Hepatocyte (in vitro differentiated cells): ENCODE measurements at places on chromosomes 5 and 9.

DNA sequence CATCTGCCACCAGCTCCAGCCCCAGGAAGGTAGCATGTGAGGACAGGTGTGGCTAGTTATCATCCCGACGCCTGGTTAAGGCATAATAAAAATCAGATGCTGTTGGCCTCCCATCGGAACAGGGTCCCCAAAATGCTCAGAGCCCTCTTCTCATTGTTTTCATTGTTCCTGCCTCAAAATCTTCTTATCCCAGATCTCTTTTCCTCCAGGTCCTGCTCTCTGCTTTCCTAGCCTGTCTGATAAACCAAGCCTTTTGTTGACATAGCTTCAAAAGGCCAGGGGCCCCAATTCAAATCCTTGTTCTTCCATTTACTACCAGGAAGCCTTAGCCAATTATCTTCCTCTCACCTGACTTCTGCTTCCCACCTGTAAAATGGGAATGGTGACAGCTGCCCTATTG, 130.1 kb upstream of the ADRA1B start:
- DNase-seq = no peak

DNA sequence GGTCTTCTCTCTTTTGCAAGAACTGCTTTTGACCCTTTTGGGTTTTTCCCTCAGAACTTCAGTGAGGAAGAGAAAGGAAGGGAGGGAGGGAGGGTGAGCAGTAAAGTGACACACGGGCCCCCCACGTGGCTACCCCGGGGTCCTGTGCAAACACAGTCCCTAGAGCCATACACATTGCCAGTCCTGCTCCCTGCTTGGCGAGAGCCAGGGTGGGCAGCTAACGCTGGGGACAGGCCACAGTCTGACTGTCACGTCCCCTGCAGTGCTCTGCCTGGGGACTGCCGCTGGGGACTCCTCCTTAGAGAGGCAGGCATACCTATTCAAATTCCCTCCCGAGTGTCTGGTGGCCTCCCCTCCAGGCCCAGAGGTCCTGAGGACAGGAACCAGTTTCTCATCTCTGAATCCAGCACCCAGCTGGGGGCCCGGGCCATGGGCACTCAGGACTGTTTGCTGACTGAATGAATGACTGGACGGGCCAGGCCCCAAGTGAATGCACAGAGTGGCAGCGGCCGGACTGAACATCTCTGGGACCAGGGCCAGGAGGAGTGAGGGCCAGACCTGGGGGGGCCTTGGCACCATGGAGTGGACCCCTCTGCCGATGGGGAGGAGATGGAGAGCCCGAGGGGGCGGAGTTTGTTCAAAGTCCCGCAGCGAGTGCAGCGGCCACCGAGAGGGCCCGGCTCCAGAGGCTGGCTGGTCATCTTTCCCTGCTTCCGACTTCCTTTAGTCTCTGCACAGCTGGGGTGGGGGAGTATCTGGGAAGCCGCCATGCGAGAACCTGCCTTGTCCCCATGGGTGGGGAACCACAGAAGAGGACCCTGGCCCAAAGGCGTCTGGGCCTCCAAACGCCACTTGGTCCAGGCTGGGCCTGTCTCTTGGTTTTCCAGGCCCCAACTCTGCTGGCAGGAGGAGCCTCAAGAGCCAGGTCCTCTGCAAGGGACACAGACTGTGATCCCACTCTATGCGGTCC, 5.8 kb downstream of the CCDC187 start:
- DNase-seq = no peak

DNA sequence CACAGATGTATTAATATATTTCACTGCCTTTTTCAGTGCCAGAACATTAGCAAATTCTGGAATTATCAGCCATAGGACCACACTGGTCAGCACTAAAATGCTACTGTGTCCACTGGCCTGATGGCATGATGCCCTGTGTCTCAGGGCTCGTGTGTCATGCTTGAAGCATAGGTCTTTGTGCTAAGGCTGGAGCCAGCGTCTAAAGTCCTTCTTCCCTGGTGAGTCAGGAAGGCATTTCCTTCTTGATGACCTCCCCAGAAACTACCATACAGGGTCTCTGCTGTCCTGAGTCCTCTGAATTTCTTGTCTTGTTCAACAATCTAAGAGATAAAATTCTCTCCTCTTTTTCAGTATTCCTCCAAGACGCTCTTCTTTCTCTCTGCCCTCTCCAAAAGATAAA, 489.9 kb downstream of the PSAT1 start:
- peak; percentile 6 for DNase-seq

- DNase-seq = no peak
Measured at GRCh38 chr9:79049371-79049770, 522.4 kb upstream of the TLE4 start.

- DNase-seq = no peak
Measured at GRCh38 chr5:27494887-27495286, 456.5 kb upstream of the CDH9 start.

DNA sequence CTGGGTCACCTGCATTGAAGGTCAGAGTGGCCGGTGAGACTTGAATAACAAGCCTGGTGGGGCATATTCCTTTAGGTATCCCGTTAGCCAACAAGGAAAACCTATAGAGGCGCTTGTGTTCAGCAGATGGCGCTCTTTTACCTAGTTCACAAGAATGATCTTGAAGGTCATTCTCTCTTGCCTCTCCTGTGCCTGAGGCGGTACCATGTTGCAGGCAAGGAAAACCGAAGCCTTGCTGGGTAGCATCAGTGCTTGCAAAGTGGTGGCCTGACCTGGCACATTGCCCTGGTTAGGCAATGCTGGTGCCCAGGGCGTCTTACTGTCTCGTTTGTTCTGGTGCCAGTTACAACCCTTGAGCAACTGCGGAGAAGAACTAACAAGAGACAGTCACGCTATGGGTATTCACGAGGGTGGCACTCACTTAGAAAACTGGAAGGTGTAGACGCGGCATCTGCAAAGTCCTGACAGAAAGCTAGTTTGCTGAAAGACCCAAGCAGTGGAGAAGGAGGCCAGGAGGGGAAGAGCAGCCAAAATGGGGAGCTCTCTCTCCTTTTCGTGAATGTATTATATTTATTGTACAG, 56.7 kb downstream of the AOPEP start:
- peak; percentile 91 for DNase-seq

- no peak for DNase-seq
Measured at GRCh38 chr5:147643142-147643541, 133.3 kb upstream of the DPYSL3 start.

GRCh38 chr5:177261510-177261909, 42.0 kb downstream of the RAB24 start:
- DNase-seq = no peak

DNA sequence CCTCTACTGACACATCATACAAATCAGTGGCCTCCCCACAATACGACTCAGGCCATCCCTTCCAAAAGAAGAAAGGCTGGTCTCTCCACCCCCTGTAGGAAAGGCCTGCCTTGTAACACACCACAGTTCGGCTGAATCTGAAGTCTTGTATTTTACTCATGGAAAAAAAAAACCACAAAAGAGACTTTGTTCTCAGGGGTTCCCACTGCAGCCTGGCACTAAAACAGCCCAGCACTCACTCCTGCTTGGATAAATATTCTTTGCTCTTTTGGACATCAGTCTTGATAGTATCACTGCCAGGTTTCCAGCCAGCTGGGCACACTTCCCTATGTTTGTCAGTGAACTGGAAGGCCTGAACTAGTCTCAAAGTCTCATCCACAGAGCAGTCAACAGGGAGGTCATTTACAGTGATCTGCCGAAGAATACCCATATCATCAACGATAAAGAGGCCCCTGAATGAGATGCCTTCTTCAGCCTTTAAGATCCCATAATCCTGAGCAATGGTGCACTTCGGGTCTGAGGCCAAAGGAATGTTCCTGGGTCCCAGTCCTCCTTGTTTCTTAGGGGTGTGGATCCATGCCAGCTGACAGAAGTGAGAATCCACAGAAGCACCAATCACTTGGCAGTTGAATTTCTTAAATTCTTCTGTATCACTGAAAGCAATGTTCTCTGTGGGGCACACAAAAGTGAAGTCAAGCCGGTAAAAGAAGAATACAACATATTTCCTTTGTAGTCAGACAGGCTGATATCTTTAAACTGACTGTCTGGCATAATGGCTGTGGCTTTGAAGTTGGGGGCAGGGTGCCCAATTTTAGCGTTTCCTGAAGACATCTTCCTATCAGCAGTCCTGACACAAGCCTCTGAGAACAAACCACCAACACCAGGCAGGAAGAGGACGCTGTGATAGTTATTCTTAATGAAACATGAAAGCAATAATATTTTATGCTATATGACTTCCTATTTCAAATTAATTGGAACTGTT, 198.1 kb downstream of the LURAP1L start:
- DNase-seq = peak; percentile 30

- peak; percentile 35 for DNase-seq
Measured at GRCh38 chr9:13267743-13268142, 11.7 kb downstream of the MPDZ start.

DNA sequence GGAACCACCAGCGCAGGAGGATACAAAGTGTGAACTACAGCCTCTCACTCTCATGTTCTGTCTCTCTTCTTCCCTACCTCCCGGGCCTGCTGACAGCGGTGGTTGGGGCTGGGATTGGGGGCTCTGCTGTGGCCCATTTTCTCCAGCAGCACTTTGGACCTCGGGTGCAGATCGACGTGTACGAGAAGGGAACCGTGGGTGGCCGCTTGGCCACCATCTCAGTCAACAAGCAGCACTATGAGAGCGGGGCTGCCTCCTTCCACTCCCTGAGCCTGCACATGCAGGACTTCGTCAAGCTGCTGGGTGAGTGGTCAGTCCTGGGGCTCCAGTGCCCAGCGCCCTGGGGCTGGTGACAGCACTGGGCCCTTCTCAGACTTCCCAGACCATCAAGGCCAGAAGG, 4.7 kb downstream of the PCYOX1L start:
- DNase-seq = no peak

DNA sequence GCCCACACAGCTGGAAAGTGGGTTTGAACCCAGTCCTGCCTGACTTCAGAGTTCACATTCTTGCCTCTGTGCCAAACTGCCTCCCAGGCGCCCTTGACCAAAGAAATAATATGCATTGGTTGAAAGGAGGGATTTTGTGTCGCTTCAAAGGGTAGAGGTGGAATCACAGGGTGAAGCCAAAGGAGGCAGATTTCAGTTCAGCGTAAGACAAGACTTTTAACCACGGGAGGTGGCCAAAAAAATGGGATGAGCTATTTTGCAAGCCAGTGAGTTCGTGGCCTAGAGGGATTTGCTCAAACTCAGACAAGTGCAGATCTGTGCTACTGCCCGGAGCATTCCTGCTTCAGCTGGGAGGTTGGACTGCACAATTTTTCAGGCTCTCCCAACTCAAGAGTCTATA, 57.6 kb upstream of the RANBP3L start:
- no peak for DNase-seq

GRCh38 chr5:163566678-163567077, 61.3 kb downstream of the MAT2B start:
- DNase-seq = no peak

DNA sequence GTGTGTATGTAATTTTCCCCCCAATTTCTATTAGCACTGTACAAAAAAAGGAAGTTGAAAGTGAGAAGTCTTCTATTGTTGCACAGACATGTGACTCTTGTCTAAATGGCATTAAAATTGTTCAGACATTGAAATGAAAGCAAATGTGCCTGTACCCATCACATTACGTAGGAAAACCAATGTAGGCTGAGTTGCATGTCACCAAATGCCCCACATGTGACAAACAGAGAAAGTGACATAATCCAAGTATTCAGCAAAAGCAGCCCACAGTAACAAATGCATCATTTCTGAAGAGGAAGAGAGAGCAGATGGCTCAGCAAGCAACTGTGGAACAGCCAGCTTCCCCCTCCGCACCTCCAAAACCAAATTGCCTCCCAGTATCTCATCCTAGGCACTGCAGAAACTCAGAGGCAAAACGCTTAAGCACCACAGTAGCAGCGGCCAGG, 161.5 kb upstream of the NR4A3 start:
- DNase-seq = no peak

GRCh38 chr9:99947395-99947794, 40.9 kb downstream of the STX17 start:
- DNase-seq = no peak

DNA sequence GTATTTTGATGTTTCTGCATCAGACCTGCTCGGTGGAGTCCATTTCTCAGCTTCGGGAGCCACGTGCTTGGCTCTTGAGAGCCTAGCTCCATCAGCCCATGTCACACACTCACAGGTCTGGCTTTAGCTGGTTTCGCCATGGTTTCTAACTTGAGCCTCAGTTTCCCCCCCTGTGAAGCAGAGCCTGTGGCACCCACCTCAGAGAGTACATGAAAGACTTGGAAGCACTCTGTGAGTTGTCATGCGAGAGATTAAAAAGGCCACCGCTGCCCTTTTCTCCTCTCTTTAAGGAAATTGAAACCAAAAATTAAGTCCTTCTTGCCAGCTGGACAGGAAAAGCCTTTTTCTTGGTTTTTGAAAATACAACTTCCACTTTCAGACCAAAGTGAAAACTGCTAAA, 8.8 kb downstream of the TENT4A start:
- DNase-seq = no peak

DNA sequence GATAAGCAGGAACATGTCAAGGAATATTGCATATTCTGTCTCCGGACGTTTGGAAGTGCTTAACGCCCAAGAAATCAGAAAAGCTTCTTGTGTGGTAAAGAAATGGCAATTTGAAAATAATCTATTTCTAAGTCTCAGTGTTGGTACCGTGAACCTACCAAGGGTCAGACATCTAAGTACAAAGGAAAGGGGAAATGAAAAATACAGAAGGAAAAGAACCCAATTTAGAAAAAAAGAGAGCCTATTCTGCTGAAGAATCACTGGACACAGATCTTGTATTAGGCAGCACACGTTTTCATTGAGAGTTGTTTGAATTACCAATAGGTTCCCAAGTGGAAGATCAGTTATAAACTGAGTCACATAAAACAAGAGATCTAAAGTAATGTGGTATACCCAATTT, 46.9 kb upstream of the CEP78 start:
- DNase-seq = no peak

GRCh38 chr5:89721353-89721752, 688.2 kb downstream of the CETN3 start:
- no peak for DNase-seq

- DNase-seq = no peak
Measured at GRCh38 chr9:130387398-130387797, 57.4 kb upstream of the ASS1 start.

- DNase-seq = no peak
Measured at GRCh38 chr9:2321523-2322148, 300.0 kb upstream of the VLDLR start.

DNA sequence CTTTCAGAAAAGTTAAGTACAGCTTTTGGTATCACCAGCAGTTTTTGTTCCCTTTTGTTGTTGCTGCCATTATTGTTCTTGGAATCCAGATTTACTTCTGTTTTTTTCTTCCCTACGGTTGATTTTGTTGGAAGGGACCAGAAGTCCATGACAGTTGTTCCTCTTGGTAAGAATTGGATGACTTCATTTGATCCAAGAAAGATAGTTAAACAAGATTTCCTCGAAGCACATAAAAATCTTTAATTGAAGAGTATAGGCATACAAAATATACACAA, 65.4 kb downstream of the CDC42SE2 start:
- DNase-seq = no peak
